Uterine smooth muscle cell (primary cell): ENCODE measurements at places on chromosomes 16 and 17. TPM values are rescaled to one million over a fixed set of nuclear protein-coding genes. Genes with fewer than 3 reads are reported as not detected.

CA4 gene
- not detected in 2 replicates for total RNA-seq

ACE gene
- total RNA-seq = 4.6 and 7.6 TPM in 2 replicates

UQCRC2 gene
- 185 and 202 TPM in 2 replicates for total RNA-seq

KRT17 gene
- 1.00 and 1.5 TPM in 2 replicates for total RNA-seq

CCL4L2 gene
- total RNA-seq = not detected in 2 replicates

EME1 gene
- total RNA-seq = 3.9 and 18.0 TPM in 2 replicates

ZMYND15 gene
- not detected in 2 replicates for total RNA-seq

GP1BA gene
- total RNA-seq = not detected in 2 replicates

ACSF3 gene
- 25.1 and 26.6 TPM in 2 replicates for total RNA-seq

LDHD gene
- total RNA-seq = 0.44 and 2.1 TPM in 2 replicates

KLHL10 gene
- 0.12 TPM in 1 of 2 replicates, not detected in the other for total RNA-seq

KRT25 gene
- total RNA-seq = not detected in 2 replicates

NPTX1 gene
- total RNA-seq = 1.5 and 4.9 TPM in 2 replicates
